ENCODE measurements at places on chromosomes 6 and 20. TPM values are rescaled to one million over a fixed set of nuclear protein-coding genes. Genes with fewer than 3 reads are reported as not detected.

GRCh38 chr6:90445533-90446108 is 141.3 kb downstream of the MAP3K7 start:
- DNase-seq, result no peak

GRCh38 chr6:88760091-88760490 is 203.3 kb downstream of the RNGTT start:
- DNase-seq, result no peak

GRCh38 chr6:27091661-27092315 is 155.7 kb upstream of the PRSS16 start:
- no peak for DNase-seq

DNA sequence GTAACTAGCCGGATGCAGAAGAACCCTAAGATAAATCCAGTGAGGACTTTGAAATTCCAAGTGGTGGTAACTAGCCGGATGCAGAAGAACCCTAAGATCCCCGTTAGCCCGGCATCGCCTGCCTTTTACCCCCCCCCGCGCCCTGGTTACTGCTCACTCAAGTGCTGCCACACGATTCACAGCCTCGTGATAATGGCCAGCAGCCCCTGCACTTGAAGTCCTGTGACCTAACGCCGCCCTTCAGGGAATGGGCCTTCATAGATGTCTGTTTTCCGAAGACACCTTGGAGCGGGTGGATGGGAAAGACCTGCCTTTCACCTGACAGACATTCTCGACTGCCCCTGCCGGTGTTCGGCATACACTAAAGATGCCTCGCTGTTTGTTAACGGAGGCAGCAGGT is 127.9 kb downstream of the HUS1B start:
- DNase-seq, result no peak

DNA sequence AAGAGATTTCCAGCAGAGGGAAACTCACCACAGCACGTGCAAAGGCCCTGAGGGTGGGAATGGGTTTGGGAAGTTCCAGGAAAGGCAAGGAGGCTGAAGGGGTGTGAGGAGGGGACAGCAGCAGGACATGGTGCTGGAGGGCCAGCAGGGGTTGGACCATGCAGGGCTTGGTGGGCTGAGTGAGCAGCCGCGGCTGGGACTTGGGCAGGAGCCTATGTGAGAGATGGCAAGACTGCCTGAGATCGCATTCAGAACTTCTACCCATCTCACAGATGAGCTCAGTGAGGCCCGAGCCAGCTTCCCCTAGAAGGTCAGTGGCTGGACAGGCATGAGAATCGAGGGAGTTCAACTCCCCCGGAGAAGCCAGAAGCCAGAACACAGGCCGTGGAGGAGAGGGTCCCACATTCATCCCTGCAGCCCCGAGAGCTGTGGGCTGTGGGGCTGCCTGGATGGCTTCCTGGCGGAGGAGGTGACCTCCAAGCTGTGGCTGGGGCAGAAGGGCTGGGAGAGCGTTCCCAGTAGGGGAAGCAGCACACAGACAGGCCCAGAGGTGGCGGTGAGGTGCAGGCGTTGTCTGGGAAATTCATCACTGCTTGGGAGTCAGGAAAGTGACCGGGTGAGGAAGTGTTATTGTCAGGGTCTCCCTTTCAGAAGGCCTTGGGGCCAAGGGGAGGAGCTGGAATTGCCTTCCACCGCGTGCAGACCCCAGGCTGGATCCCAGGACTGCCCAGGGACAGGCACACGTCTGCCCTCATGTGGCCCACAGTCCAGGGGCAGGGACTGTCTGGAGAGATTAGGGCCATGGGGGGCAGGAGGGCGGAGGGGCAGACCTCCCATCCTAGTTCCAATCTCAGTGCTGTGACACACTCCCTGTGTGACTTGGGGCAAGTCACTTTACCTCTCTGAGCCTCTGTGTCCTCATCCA is 103.8 kb downstream of the CEBPB start:
- no peak for DNase-seq

GRCh38 chr6:17396256-17396655 is 2.9 kb downstream of the CAP2 start:
- no peak for DNase-seq

GRCh38 chr20:39850821-39851330 is 838.2 kb downstream of the MAFB start:
- no peak for DNase-seq

Gene C2
- polyA plus RNA-seq, result 13.3 TPM

Gene KHDRBS2
- 0.64 TPM for polyA plus RNA-seq

Gene FAM50B
- polyA plus RNA-seq, result 6.8 TPM

Gene GHRH
- not detected for polyA plus RNA-seq
